ENCODE measurements at places on chromosomes 2 and 18.
A peak's percentile ranks its signal among the peaks of the same experiment; 100 is the strongest.

- no peak for DNase-seq
Measured at GRCh38 chr2:138321458-138321857, 180.1 kb upstream of the SPOPL start.

DNA sequence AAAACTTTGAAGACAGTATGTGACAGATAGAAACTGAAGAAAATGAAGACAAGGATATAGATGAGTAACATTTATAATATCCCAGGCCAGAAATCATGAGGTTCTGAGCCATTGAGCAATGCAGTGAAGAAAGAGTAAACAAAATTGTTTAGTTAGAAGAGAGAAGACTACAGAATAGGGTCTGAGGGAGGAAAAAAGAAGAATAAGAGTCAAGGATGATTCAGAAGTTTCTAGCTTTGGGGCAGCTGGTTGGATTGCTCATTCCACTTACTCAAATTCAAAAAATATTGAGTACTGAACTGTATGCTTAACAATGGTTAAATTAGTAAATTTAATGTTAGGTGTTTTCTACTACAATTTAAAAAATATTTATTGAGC is 155.0 kb upstream of the OTX1 start:
- peak; percentile 48 for DNase-seq

DNA sequence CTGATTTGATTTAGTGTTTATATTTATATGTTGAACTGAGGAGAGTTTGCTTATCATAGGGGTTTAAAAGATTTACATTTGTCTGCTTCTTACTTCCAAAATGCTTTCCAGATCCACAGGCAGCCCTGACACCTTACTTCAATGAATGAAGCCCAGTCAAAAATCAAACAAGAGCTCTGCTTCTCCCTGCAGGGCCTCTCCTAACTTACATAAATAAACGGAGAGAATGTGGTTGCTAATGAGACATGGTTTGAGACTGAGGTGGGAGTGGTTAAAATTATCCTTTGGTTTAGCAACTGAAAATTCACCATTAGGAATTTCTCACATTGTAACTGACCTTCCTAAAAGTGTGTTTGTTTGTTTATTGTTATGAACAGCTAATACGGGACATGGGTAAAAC is 612.3 kb upstream of the FANCL start:
- DNase-seq, result no peak

- DNase-seq, result peak; percentile 4
Measured at GRCh38 chr2:67945940-67946339, 116.9 kb downstream of the C1D start.

GRCh38 chr2:67526283-67526682 is 129.2 kb downstream of the ETAA1 start:
- peak; percentile 65 for DNase-seq
